ENCODE measurements at places on chromosomes 3 and 15. TPM values are rescaled to one million over a fixed set of nuclear protein-coding genes. Genes with fewer than 3 reads are reported as not detected.

- no peak for DNase-seq
Measured at GRCh38 chr3:184339001-184339400, 1.6 kb downstream of the FAM131A start.

- no peak for DNase-seq
Measured at GRCh38 chr3:47932421-47932820, 83.8 kb downstream of the MAP4 start.

- no peak for DNase-seq
Measured at GRCh38 chr3:107369791-107370190, 7.4 kb upstream of the CCDC54 start.

DNA sequence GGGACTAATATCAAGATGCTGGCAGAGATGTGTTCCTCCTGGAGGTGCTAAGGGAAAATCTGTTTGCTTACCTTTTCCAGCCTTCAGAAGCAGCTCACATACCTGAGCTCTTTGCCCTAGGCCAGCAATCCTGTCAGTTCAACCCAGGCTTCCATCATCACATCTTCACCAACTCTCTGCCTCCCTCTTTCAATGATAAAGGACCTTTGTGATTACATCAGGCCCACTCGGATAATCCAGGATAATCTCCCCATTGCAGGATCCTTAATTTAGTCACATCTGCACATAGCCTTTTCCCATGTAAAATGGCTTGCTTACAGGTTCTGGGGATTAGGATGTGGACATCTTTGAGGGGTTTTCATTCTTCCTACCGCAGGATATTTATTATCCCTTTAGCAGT lies 58.3 kb downstream of the NSUN3 start:
- no peak for DNase-seq

- no peak for DNase-seq
Measured at GRCh38 chr3:117298273-117298672, 588.7 kb downstream of the TUSC7 start.

- no peak for DNase-seq
Measured at GRCh38 chr3:155070932-155071387, 9.2 kb upstream of the MME start.

DNA sequence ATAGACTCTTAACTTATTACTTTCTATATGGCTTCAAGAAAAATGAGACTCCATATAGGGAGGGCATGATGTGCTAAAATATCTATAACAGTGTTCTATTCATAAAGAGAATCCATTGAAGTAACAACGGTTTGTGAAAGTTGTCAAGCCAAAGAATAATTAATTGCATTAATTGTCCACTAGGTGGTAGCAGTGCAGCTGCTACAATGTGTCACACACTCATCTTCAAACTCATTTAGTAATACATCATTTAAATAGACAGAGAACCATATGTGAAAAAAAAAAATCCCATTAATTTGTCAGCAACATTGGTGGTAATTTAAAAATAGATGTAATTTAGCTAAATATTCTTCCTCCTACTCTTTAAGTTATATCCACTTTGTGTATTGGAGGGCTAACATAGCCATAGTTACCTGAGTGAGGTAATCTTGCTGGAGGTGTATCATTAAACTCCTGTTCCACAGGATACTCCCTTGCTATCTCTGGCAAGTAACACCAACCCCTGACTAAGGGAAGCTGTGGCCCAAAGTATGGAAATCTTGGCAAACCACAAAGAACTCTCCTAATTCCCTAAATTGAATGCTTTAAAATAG lies 3.7 kb upstream of the CPA3 start:
- no peak for DNase-seq

- DNase-seq, result no peak
Measured at GRCh38 chr3:191987831-191988350, 526.9 kb downstream of the PYDC2 start.

DNA sequence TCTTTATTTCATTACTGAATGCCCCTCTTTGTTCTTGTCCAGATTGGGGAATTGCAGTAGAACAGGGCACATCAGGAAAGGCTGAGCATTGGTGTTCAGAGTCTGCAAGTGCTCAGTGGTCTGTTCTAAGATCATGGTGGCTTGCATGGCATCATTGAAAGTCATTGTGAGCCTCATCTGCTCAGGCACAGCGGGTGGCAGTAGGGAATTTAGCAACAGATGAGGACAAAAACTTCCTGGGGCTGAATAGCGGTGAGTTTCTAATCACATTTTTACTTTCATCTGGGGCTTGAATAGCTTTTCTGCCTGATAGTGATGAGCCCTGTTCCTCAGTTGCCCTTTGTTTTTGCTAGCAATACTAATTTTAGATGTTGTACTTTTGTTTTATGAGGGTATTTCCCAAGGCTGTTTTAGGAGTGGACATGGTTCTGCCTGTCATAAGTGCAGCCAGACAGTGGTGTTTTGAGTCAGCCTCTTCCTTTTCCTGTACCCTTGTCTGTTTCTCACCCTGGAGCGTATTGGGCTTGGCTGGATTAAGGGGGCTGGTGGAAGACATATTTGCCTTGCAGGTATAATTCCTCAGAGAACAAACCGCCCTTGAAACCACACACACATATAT lies 127.2 kb upstream of the IL12A start:
- no peak for DNase-seq

DNA sequence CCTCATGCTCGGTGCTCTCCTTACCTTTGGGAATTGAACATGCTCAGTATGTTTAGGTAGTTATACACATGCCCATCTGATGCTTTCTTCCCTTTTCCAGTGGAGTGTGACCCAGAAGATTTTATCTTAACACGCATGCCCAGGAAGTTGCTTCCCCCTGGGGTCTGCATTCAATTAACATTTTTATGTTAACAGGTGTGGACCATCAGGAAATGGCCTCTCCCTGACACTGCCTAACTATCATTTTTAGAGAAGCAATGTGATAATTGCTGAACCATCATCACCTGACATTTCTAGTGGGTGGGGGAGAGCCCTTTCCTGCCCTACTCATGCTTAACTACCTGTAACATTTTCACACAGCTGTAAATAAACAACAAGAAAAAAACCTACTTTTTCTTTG lies 55.1 kb upstream of the TGFBR2 start:
- no peak for DNase-seq

GRCh38 chr15:88701561-88702095 lies 62.8 kb downstream of the ISG20 start:
- peak; percentile 65 for DNase-seq

GRCh38 chr3:30945291-30945690 lies 50.8 kb upstream of the GADL1 start:
- DNase-seq, result no peak

DNA sequence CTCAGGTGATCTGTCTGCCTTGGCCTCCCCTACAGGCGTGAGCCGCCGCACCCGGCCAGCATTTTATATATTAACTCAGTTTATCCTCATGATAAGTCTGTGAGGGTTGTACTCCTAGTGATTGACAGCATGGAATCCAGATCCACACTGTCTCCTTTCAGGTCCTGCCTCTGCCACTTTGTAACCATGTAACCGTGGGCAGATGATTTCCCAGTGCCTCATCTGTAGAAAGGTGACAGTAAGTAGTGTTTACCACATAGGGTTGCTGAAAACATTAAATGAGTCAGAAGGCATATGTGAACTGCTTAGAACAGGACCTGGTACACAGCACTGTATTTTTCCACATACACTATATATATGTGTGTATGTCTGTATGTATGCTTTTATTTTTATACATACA lies 2.4 kb downstream of the FYTTD1 start:
- no peak for DNase-seq

DNA sequence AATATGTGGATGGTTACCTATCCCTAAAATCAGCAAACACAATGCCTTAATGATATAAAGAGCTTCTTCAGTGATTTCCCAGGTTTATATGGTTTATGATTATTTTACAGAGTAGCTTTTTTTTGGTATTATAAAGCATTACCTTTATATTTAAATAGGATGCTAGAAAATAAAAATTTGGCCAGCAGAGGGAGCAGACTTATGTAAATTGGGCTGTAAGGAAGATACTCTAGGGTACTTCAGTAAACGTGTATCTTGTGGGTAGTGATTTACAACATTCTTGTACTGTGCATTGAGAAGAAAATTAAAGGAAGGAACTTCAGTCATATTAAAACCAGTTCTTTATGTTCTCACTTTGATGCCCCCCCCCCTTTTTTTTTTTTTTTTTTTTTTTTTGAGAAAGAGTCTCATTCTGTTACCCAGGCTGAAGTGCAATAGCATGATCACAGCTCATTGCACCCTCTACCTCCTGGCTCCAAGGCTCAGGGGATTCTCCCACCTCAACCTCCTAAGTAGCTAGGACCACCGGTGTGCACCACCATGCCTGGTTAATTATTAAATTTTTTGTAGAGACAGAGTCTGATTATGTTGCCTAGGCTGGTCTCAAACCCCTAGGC lies 167.9 kb downstream of the BBX start:
- DNase-seq, result no peak

- DNase-seq, result peak; percentile 35
Measured at GRCh38 chr3:113166719-113167492, 44.5 kb upstream of the BOC start.

GRCh38 chr15:63466378-63467192 lies 37.8 kb upstream of the USP3 start:
- peak; percentile 34 for DNase-seq

DNA sequence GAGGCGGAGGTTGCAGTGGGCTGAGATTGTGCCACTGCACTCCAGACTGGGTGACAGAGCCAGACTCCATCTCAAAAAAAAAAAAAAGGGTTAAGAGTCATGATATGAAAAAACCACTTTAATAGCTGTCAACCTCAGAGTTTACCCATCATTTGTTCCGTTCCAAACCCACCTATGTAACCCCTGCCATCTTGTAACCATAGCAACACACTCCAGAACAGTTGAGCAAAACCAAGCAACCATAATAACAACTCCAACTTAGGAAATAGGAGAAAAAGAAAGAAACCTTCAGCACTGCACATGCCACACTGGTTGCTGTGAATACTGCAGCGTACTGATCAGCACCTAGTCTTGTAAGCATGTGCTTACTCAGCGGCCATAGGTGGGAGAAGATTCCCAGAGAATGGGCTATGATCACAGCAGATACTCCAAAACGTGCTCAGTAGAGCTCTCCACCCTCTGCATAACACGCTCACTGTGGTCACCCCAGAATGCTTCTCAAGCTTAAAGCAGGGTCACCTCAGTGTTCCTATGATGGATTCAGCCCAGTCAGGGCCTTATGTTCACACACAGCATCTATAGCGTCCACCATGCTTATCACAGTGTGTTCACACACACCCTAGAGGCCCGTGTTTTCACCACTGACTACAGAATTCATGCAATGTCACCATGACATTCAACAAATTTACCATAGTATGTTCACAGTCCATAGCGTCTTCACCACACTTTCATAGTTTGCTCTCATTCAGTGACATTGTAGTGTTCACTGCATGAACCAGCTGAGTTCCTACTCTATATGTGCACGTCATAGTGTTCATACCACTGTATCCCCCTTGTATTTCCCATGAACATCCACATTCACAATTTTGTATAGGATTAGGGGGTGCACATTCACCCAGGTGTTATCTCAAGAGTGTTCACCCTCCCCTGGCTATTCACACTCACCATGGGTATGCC lies 6.5 kb upstream of the CILP start:
- DNase-seq, result no peak

- DNase-seq, result no peak
Measured at GRCh38 chr3:9192248-9193025, 57.0 kb downstream of the SRGAP3 start.

DNA sequence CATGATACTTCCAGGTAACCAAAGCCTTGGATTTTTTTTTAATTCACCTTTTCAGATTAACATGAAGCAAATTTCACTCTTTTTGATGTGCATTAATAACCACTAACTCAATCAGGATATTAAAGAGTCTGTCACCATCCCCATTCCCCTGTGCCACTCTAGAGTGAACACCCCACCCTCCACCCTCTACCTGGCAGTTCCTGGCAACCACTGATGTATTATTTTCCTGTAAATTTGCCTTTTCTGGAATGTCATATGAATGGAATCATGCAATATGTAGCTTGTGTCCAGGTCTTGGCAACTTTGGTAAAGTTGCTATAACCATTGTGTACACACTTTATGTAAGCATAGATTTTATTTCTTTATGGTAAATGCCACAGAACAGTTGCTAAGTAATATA lies 627.6 kb downstream of the MCTP2 start:
- no peak for DNase-seq

- DNase-seq, result no peak
Measured at GRCh38 chr3:139123377-139124095, 78.8 kb upstream of the PRR23C start.

- DNase-seq, result no peak
Measured at GRCh38 chr3:114274929-114275328, 18.9 kb upstream of the TIGIT start.

The MTFMT gene
- total RNA-seq, result 22.3 TPM

The AGBL1 gene
- total RNA-seq, result not detected

The RABL3 gene
- total RNA-seq, result 18.2 TPM

The GUCA1C gene
- not detected for total RNA-seq

The FBXO40 gene
- 0.04 TPM for total RNA-seq

The OR5K2 gene
- not detected for total RNA-seq

The FES gene
- total RNA-seq, result 9.7 TPM

The SUCNR1 gene
- total RNA-seq, result not detected

The PPM1L gene
- total RNA-seq, result 18.1 TPM
